ENCODE measurements at places on chromosomes 5 and 9.

DNA sequence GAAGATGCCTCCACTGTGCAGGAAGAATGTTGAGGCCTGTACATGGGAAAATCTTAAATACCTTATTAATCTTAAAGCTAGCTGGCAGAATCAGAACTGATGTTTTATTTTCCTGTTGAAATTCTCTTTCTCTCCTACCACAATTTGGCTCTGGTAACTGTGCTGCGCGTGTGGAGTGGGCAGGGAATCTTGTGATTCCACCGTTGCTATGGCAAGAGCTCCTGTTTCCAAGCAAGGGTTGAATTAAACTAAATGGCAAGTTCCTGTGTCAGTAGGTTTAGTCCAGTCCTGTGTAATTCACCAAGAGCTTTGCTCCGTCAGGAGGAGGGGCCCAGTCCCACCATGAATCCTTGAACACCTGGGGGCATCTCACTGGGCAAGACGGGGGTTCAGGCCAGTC, 36.4 kb downstream of the NXNL2 start:
- DNase-seq: no peak

DNA sequence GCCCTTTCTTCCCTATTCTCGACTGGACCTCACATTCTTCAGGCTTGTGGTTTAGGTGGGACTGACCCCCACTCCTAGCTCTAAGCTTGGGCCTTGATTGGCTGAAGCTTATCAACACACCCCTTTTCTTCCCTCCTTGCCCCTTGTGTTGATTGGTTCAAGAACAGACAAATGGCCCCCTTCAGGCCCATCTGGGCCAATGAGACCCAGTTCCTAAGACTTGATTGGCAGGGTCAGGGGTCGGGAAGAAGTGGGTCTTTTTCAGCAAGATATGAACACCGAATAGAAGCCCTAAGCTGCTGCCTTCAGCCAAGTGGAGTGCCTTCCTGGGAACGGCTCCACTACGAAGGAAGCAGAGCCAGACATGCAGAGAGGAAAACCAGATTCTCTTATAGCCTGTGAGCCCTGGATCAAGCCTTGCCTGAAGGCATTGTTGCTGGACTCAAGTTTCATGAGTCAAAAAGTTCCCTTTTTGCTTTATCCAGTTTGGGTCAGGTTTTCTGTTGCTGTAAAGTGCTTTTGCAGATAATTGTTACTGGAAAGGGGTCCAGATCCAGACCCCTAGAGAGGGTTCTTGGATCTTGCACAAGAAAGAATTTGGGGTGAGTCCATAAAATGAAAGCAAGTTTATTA, 22.4 kb upstream of the NCS1 start:
- no peak for DNase-seq

GRCh38 chr5:15254607-15255006, 245.4 kb upstream of the FBXL7 start:
- DNase-seq: no peak

GRCh38 chr5:109345699-109346098, 64.1 kb downstream of the PJA2 start:
- DNase-seq: no peak

- DNase-seq: no peak
These were observed 71.8 kb upstream of the TAF11L2 start for GRCh38 chr5:17426104-17426749.

DNA sequence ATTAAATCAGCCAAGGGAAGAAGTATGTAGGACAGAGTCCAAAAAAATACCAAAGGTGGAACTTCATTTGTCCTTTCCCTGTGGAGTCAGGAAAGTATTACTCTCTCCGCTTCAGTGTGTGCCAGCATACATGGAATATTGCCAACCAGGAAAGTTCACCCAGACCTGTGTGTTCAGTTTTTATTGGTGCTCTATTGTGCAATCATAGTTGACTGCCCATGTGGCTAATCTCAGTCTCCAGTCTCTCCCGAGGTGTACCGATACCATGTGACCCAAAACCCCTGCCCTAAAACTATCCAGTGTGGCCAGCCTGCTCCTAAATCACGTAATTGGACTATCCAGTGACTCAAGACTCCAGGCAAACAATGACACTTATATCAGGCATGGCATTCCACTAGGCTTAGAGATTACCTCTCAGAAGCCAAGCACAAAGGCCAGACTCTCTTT, 38.8 kb downstream of the NFX1 start:
- no peak for DNase-seq

- DNase-seq: no peak
These were observed 66.3 kb upstream of the CER1 start for GRCh38 chr9:14788846-14789245.

- DNase-seq: no peak
These were observed 127.6 kb downstream of the SLC28A3 start for GRCh38 chr9:84212982-84213381.

DNA sequence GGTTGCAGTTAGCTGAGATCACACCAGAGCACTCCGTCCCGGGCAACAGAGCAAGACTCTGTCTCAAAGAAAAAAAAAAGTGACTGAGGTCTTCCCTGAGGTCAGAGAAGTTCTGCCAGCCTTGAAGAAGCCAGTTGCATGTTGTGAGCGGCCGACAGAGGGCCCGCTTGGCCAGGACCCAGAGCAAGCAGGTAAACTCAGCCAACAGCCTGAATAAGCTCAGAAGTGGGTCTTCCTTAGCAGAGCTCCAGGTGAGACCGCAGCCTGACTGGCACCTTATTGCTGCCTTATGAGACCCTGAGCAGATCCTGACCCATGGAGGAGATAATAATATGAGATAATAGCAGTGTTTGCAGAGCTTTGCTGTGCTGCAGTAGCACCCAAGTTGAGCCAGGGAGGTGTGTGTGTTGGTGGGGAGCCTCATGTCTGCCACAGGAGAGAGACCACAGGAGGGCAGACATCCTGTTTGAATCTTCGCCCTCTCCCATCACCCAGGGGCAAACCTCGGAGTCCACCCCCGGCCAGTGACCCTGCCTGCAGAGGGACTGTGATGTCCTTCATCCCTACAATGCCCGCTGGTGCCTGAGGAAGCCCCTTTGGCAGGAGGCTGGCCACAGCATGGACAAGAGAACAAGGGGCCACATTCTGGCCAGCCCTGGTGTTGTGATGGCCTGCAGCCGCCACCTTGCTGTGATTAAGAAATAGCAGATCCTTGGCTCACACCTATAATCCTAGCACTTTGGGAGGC, 10.8 kb upstream of the BARX1 start:
- no peak for DNase-seq

DNA sequence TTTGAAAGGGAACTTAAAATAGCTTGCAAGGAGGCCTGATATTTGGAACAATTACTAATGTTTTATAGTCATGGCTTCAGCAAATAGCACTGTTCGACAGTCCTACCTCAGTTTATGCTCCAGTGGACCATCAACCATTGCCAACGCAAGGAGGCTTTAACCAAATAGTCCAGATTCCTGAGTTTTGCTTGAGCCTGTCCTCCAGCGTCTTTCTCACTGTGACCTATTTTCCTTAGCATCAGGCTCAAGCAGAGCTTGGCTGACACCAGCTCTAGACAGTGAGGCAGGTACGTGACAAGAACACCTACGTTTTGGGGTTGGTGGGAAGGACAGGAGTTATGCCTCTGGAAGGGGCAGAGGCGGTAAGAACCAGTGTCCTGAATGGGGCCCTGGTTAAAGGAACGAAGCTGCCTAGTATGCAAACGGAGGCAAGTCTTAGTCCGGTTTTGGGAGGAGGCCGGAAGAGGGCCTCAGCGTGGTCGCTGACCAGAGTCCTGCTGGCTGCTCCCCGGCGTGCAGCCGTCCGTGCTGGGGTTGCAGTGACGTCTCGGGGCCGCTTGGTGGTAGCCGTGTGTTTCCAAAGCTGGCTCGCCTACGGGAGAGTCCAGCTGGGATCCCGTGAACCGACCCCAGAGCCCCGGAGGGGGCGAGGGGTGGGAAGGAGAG, 998 bp upstream of the FGF18 start:
- peak; percentile 78 for DNase-seq

All from activated T-cell treated with anti-CD3 and anti-CD28 coated beads, Interleukin-2, amount 50 U/mL, for 48 hours (primary cell).